ENCODE measurements at places on chromosomes 4 and X.

- DNase-seq = no peak
Measured at GRCh38 chrX:51006064-51006463, 95.5 kb downstream of the BMP15 start.

DNA sequence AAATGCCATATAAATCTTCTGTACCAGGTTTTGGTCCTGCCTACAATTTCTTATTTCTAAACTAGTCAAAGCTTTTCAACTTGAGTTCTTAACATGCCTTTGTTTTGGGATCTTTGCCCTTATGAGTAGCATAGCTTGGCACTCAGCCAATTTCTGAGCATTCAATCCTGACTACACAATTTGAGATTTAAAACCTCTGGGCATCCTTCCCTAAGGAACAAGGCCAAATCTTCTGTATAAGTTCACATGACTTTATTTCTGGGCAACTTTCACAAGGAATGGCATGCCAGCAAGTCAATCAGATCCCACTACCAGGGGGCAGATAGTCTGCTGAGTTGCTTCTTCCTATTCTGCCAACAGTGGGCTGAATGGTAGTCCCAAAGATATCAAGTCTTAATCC, 254.2 kb downstream of the ADAMTS3 start:
- no peak for DNase-seq

DNA sequence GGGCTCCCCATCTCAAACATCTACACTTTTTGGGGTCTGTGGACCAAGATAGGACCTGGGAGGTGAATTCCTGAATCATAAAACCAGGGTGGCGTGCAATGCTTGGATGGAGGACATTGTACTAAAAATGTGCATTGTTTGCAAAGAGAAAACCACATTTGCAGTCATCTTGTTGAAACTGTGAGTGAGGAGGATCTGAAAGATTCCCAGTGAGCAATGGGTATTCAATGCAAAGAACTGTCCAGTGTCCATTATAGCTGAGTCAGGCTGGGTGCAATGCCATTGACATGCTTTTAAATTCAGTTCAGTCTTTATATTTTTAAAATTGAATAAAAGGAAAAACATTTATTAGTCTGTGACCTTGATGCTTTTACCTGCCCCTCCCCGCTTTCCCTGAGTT, 215.7 kb downstream of the STK32B start:
- DNase-seq = no peak

- DNase-seq = no peak
Measured at GRCh38 chr4:128305942-128306341, 18.3 kb upstream of the PGRMC2 start.

GRCh38 chr4:124902001-124902515, 189.5 kb upstream of the ANKRD50 start:
- DNase-seq = no peak

GRCh38 chr4:112110059-112110425, 35.2 kb upstream of the FAM241A start:
- no peak for DNase-seq

GRCh38 chrX:47366041-47366722, 4.2 kb upstream of the ZNF157 start:
- DNase-seq = no peak

Measured in iPS DF 19.7 (cell line).